ENCODE measurements at places on chromosomes 7 and 10. TPM values are rescaled to one million over a fixed set of nuclear protein-coding genes. Genes with fewer than 3 reads are reported as not detected.

The KCNIP2 gene
- total RNA-seq = 5.9 TPM

DNA sequence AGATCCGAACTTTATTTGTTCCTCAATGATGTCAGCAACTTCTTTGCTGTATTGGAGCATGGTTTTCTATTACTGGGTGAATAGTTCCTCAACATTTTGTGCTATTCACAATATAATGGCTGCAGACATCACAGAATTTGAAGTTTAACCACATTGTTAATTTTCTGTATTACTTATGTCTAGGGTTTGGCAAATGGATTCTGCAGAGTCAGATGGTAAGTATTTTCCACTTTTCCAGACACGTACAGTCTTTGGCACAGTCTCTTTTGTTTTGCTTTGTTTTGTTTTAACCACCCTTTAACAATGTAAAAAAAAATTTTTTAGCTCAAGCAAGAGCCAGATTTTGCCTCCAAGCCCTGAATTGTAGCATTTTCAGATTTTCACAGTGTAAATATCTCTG, 36.8 kb upstream of the FOXK1 start:
- no peak for DNase-seq

GRCh38 chr10:28853195-28853594, 175.9 kb downstream of the BAMBI start:
- DNase-seq = no peak

- no peak for DNase-seq
Measured at GRCh38 chr10:14332903-14333302, 2.2 kb upstream of the FRMD4A start.

- no peak for DNase-seq
Measured at GRCh38 chr7:13028036-13028824, 340.8 kb downstream of the ARL4A start.

- no peak for DNase-seq
Measured at GRCh38 chr7:94190599-94191061, 186.5 kb upstream of the BET1 start.

The CBLL1 gene
- 24.1 TPM for total RNA-seq

GRCh38 chr10:126350216-126350992, 37.9 kb downstream of the ADAM12 start:
- no peak for DNase-seq

The XRCC2 gene
- total RNA-seq = 1.7 TPM

GRCh38 chr7:28061824-28062196, 118.8 kb downstream of the JAZF1 start:
- DNase-seq = no peak

The KLF6 gene
- total RNA-seq = 145 TPM

DNA sequence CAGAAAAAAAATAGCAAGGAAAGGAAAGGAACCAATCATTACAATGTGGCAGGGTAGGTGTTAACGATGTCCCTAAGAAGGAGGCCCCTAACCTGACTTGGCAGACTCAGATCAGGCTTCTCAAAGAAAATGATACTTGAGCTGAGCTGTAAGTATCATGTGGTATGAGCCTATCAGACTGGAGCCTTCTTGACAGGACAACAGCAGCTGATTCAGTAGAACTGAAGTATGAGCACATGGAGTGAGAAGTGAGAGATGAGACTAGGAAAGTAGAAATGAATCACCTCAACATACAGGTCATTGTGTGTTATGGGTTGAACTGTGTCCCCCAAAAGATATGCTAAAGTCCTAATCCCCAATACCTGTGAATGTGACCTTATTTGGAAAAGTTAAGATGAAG, 66.3 kb downstream of the MTERF1 start:
- DNase-seq = no peak

- DNase-seq = no peak
Measured at GRCh38 chr7:45920502-45921380, at the start of gene IGFBP3. TSS of gene IGFBP3 (minus strand) at chr7:45921272. CDS start at chr7:45921140, 132 bp downstream.

- no peak for DNase-seq
Measured at GRCh38 chr10:77162697-77163096, 474.9 kb downstream of the KCNMA1 start.

DNA sequence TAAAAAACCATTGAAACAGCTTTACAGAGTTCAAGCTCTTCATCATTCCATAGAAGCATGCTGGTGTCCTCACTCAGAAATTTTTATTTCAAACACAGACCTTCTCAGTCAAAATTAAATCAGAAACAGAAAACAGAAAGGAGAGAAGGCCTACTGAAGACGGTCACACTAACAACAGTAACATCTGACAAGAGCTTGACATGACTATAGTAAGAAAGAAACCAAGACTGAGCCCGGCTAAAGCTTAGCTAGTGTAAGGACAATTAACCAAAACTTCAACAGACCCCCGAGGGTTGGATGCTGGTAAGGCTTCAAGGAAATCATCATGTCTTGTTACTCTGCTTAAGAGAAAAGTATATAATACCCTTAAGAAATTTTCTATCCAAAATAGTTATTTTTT, 38.6 kb downstream of the MTPN start:
- DNase-seq = no peak

DNA sequence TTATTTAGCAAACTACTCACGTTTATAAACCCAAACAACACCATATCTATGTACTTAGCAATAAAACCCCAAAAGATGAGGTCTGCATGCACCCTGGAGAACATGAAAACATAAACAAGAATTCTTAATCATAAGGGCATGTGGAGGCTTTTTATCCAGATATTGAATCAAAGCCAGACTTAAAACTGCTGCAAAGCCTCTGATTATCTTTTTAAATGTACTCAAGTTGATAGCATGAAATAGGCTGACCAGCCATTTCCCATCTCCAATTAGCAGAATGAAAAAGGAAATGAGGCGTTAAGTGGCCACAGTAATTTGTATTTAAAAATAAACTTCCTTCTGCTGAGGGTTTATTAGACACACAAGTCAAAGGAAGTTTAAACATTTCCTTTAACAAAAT, 48.3 kb downstream of the ITIH5 start:
- no peak for DNase-seq

- no peak for DNase-seq
Measured at GRCh38 chr7:32142649-32143048, 72.4 kb upstream of the PDE1C start.

GRCh38 chr7:30559611-30560010, 35.1 kb upstream of the GARS1 start:
- no peak for DNase-seq

DNA sequence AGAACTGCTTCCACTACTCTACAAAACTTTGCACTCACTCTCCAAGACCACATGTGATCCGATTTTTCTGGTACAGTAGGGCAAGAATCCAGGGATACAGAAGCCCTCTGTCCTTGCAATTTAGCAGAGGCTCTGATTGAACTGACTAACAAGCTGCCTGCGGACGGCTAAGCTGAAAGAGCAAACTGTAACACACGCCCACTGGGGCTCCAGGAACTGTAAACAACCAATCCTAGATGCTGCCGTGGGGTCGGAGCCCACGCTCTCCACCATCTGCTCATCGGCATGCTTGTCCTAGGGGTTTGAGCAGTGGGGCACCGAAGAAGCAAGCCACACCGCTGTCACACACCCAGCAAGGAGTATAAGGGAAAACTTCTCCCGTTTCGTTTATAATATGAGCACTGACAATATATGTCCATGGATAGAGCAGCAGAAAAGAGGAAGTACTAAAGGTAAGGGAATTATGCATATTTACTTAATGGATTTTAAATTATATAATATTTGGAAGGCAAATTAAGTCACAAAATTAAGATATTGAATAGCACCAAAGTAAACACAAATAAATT, 634.4 kb upstream of the POT1 start:
- DNase-seq = no peak

- DNase-seq = no peak
Measured at GRCh38 chr10:124624006-124624405, 120.2 kb downstream of the FAM53B start.

The KLF14 gene
- total RNA-seq = not detected

- no peak for DNase-seq
Measured at GRCh38 chr7:101390901-101391301, 28.2 kb downstream of the COL26A1 start.

DNA sequence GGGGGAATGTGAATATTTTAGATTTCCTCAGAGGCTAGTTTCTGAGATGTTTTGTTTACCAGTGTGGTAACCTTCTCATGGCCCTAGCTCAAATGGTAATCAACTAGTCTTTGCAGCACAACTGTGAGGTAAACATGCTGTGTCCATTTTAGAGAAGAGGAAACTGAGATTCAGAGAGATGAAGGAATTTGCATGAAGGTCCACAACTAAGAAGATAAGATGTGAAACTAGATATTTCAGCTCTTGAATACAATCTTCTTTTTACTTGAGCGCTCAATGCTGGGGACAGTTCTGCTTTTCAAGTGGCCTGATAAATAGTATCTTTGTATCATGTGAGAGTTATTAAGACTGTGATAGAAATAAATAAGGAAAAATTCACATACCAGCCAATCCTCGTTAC, 245.4 kb downstream of the AUTS2 start:
- no peak for DNase-seq

DNA sequence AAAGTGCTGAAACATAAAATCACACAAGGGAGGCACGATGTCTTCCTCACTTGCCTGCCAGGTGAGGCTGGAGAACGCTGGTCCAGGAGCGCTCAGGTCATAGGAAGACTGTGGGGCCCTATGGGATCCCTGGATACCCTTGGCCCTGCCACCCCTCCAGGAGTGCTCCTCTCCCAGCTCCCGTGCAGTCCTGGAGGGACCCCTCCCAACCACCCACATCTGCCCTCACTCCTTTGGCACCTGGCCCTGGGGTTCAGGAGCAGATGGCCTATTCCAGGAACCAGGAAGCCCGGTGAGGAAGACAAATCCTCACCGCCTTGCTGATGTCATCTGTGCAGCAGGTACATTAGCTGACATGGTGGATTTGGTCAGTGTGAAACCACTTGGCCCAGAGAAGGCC, 3.7 kb upstream of the CXCL12 start:
- peak; percentile 55 for DNase-seq

The NKX1-2 gene
- 0.98 TPM for total RNA-seq

The CRTAC1 gene
- total RNA-seq = 2.5 TPM

The ADIRF gene
- 374 TPM for total RNA-seq

DNA sequence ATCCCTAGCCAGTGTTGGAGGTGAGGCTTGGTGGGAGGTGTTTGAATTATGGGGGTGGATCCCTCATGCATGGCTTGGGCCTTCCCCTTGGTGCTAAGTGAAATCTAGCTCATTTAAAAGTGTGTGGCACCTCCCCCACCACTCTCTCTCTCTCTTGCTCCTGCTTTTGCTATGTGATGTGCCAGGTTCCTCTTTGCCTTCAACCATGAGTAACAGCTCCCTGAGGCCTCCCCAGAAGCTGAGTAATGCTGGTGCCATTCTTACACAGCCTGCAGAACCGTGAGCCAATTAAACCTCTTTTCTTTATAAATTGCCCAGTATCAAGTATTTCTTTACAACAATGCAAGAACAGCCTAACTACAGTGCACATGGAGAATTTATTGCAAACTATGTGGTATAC, 188.8 kb upstream of the POT1 start:
- DNase-seq = no peak

Data from vagina (tissue), 2 donors.